CD4-positive, alpha-beta T cell (primary cell): ENCODE measurements at places on chromosomes 11 and 22. TPM values are rescaled to one million over a fixed set of nuclear protein-coding genes. Genes with fewer than 3 reads are reported as not detected.

- no peak for DNase-seq
These were observed 195.8 kb downstream of the NELL1 start for GRCh38 chr11:20865161-20865560.

GRCh38 chr22:22527312-22527711 is 7.2 kb upstream of the ZNF280A start:
- no peak for DNase-seq

GSTT2 gene
- not detected for total RNA-seq

PHF21B gene
- total RNA-seq = not detected

- DNase-seq = no peak
These were observed 2.0 kb downstream of the NAV2 start for GRCh38 chr11:19714387-19715363.

- DNase-seq = no peak
These were observed 125.5 kb upstream of the NECTIN1 start for GRCh38 chr11:119854521-119854920.

KCTD14 gene
- total RNA-seq = 0.34 TPM

DNA sequence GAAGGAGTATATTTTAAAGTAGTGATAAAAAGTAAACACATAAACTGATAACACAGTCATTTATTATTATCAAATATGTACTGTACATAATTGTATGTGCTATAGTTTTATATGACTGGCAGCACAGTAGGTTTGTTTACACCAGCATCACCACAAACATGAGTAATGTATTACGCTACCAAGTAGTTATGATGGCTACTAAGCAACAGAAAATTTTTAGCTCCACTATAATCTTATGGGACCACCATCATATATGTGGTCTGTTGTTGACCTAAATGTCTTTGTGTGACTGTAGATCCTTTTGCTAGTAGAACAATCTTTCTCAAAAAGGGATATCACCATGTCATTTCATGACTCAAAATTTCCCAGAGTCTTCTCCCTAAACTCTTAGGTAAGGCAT is 93.5 kb downstream of the LARGE2 start:
- no peak for DNase-seq

- DNase-seq = peak; percentile 87
These were observed 69.1 kb downstream of the NAT10 start for GRCh38 chr11:34174412-34175041.

RFPL3 gene
- total RNA-seq = not detected

LRRN4CL gene
- not detected for total RNA-seq

GRCh38 chr11:46353698-46354097 is 6.4 kb downstream of the DGKZ start:
- no peak for DNase-seq

SLC22A25 gene
- total RNA-seq = not detected

GRCh38 chr11:120941000-120941399 is 82.9 kb upstream of the TBCEL start:
- no peak for DNase-seq

DNA sequence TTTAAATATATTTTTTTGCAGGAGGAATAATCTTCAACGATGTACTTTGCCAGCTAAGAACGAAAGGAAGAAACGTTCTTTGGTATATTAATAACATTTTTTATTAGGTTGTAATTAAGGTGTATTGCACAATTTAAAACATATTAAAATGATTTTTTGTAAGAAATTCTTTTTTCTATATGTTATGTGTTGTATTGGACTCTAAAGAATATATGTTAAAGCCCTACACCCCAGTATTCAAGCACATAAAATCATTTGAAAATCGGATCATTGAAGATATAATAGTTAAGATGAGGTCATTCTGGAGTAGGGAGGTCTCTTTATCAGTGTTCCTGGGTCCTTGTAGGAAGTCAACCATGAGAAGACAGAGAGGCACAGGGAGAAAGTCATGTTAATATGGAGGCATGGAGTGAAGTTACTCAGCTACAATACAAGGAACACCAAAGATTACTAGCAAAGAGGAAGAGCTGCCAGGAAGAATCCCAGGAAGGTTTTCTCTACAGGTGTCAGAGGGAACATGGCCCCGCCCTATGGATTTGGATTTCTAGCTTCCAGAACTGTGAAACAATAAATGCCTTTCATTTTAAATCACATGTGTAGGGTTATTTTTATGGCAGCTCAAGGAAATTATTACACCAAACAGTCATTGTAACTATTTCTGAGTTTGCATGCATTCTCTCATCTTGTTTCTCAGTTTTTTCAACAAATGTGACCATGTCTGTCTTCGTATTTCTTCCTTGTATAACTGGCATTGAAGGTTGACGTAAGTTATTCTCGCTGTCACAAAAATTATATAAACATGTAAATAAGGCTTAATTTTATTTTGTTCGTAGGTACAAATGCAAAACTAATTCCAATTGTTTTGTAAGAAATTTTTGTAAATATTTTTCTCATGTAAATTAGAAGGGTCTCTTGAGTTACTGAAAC is 75.4 kb upstream of the VPREB1 start:
- DNase-seq = no peak

OR9I1 gene
- not detected for total RNA-seq

DNA sequence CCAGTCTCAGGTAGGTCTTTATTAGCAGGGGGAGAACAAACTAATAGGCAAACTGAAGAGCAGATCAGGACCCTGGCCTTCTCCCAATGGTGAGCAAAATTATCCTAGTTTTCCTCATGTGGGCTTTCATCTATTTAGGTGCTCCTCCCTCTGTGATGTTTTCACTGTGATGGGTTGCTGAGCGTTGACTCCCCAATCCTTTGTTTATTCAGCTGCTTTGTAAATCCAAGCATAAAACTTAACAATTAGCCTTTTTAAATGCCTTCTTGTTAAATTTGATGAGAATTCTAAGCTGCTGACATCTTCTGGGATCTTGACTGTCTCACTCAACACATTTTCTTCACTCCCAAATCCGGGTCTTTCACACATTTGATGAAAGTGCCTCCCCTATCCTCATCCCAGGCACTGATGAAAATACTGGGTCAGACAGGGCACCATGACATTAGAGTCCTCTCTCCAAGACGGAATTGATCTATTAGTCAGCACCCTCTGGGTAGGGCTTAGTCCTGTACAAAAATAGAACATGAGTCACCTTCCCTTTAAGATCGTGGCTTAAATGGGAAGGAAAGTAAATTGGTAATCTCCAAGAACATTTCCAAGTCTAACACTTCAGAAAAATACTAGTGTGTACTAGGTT is 199.3 kb upstream of the ISX start:
- DNase-seq = no peak

DNA sequence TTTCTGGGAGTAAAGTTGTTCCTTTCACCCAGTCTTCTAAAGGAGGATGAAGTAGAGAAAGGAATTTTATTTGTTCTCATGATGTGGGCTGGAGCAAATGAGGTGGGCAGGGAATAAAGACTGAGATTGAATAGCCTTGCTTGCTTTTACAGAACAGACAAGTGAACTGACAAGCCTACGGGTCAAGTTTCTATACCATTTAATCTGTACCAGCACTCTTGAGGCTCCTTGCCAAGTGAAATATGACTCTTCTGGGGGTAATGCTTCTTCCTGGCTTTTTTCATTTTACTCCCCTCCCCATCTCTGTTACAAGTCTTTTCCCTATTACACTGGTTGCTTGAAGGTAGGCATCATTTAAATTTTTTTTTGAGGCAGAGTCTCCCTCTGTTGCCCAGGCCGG is 54.8 kb downstream of the CSTPP1 start:
- no peak for DNase-seq

- DNase-seq = no peak
These were observed 98.3 kb downstream of the ELP4 start for GRCh38 chr11:31607914-31608313.

PGA5 gene
- total RNA-seq = not detected

SLC7A4 gene
- total RNA-seq = not detected

ANGPTL5 gene
- not detected for total RNA-seq

CASP12 gene
- total RNA-seq = not detected

- no peak for DNase-seq
These were observed 21.6 kb upstream of the PHLDA2 start for GRCh38 chr11:2950825-2951224.

CHRM1 gene
- total RNA-seq = not detected

DNA sequence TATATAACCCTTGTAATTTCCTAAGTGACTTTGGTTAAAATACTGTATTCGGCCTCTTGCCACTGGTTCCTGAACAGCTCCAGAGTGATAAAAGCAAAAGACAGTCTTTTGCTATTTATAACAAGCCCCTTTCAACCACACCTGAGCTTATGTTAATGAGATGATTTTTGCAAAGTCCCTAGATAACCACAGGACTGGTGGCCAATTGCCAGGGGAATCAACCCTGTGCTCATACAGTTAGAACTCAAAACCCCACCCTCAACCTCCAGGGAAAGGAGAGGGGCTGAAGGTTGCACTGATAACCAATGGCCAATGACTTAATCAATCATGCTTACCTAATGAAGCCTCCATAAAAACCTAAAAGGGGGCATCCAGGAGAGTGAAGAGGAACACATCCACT is 77.9 kb downstream of the SIK3 start:
- DNase-seq = no peak

- DNase-seq = peak; percentile 87
These were observed 27.3 kb downstream of the MARK2 start for GRCh38 chr11:63866211-63866610.

DNA sequence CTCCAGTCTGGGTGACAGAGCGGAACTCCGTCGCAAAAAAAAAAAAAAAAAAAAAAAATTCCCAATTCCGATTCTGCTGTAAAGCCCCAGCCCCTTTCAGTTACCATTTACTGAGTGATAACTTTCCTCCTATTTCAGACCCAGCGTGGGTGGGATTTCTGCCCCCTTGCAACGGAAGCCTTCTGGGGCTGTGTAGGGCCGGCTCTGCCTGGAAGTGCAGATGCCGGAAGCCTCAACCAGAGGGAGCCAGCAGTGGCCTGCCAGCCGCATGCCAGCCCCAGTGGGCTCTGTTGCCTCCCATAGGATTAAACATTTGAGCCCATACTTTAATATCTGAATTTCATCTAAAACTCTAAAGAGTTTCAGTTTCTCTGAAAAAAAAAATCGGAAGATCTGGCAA is 60.0 kb upstream of the NUP50 start:
- DNase-seq = no peak

OR10D3 gene
- total RNA-seq = not detected

- no peak for DNase-seq
These were observed 7.2 kb downstream of the ADAMTS15 start for GRCh38 chr11:130455483-130456127.

EMID1 gene
- total RNA-seq = not detected
